ENCODE measurements at places on chromosomes 6 and 20.

- DNase-seq, result peak; percentile 65
Measured at GRCh38 chr20:18428490-18429173, 38.2 kb downstream of the DZANK1 start.

- DNase-seq, result no peak
Measured at GRCh38 chr6:31652925-31653724, 664 bp upstream of the BAG6 start.

GRCh38 chr20:42485556-42485955, 704.1 kb downstream of the PTPRT start:
- no peak for DNase-seq

- DNase-seq, result peak; percentile 29
Measured at GRCh38 chr20:63270606-63271325, 1.8 kb upstream of the ARFGAP1 start.

DNA sequence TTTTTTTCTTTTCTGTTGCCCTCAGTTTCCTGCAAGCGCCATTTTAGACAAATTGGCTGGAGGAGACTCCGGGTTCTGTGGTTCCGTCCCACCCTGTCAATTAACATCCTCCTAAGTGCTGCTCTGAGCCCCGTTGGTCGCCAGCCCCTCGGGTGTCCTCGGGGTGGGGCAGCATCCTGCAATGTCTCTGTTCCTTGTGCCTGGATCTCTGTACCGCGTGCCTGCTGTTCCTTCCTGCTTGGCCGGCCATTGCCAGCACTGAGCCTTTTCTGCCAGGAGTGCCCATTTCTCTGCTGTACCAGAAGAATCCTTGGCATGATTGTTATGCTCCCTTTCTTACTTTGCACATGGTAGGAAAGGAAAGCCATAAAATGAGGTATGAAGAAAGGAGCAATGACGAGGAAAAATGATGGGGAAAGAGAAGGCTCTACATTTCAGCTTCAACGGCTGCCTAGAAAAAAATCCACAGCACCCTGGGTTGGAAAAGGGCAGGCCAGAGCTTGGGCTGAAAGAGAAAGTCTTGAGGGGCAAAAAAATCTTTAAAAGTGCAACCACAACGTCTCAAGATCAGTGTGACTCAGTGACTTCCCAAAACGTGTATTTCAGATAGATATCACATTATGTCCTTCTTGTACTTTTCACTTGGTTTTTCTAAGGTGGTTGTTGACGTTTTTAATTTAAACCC, 256.7 kb downstream of the CLIC5 start:
- peak; percentile 9 for DNase-seq

DNA sequence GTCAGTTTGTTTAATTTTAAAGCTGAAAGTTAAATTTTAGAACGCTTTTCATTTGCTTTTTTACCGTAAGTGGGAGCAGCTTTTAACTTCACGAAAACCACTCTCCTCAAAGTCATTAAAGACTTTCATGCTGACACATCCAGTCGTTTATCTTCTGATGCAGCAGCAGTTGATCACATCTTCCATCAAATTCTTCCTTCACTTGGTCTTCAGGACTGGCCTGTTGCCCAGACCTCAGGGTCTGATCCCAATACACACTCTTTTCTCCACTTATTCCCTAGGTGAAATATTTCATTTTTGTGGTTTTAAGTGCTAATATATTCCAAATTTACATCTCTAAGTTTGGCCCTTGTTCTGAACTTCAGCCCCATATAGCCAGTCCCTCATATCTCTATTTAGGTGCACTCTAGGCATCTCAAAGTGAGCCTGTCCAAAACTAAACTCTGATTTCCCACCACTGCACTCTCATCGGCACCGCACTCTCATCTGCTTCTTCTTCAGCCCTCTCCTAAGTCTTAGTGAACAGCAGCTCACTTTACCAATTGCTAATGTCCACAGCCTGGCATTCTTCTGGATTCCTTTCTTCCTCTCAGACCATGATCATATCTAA, 20.4 kb downstream of the AFDN start:
- DNase-seq, result no peak

DNA sequence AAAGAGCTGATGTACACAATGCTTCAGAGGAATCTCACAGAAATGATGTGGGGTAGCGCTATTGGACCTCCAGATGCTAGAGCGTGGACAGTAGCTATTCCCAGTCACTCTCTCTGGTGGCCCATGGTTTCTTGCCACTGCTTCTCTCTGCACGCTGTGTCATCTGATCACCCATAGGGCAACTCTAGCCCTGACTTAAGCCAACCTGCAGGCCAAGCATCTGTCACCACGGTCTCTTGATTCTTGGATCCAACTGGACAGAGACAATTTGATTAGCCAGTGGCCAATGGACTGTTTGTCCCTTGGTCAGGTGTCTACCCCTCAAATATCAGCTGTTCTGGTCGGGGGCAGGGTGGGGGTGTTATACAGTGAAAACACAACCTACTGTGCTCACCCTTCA, 42.4 kb upstream of the TRAF3IP2 start:
- no peak for DNase-seq

GRCh38 chr6:2560917-2561698, 189.6 kb downstream of the MYLK4 start:
- no peak for DNase-seq

All from fibroblast of gingiva (primary cell).